ENCODE measurements at places on chromosomes 12 and 14. TPM values are rescaled to one million over a fixed set of nuclear protein-coding genes. Genes with fewer than 3 reads are reported as not detected.
A peak's percentile ranks its signal among the peaks of the same experiment; 100 is the strongest.

DNA sequence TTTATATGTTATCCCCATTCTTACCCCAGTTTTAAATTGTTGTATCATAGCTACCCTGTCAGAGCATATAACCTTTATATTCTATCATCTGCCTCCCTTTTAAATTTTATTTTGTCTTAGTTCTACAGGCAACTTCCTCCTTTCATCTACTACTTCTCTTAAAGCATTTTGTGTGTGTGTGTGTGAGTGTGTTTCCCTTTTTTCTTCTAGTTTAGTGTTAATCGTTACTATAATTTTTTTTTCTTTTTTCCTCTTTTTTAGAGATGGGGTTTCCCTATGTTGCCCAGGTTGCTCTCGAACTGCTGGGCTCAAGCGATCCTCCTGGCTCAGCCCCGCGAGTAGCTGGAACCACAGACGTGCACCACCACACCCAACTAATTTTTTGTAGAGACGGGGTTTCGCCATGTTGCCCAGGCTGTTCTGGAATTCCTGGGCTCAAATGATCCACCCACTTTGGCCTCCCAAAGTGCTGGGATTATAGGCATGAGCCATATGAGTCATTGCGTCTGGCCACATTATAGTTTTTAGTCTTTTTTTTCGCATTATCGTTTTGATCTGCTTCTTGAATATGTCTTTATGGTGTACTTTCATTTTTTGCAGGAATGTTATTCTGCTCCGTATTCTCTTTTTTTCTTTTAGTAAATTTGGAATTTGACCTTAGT is 33.1 kb upstream of the FBXO34 start:
- DNase-seq: no peak

- peak; percentile 10 for DNase-seq
Measured at GRCh38 chr14:99389174-99389826, 91.4 kb downstream of the SETD3 start.

DNA sequence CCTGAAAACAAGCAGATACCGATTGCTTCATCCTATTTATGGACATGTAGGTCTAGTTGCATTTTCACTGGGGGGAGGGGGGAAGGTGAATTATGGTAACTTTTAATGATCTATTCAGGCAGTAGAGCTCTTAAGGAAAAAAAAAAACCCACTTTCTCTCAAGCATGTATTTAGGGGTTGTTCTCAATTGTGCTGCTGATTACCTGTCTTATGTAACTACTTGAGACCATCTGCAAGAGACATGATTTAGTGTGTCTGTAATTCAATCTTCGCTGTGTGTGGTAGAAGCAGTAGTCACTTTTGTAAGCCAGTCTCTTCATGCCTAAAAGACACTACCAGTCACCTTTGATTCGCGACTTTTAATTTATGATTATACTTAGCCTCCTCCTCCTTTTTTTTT is 8.9 kb downstream of the CALM1 start:
- no peak for DNase-seq

GRCh38 chr14:98207415-98207814 is 1064.6 kb downstream of the BCL11B start:
- DNase-seq: no peak

VIPAS39 gene
- polyA plus RNA-seq: 17.2 TPM

SLC6A13 gene
- 0.10 TPM for polyA plus RNA-seq

PTPRQ gene
- polyA plus RNA-seq: 0.80 TPM

DNA sequence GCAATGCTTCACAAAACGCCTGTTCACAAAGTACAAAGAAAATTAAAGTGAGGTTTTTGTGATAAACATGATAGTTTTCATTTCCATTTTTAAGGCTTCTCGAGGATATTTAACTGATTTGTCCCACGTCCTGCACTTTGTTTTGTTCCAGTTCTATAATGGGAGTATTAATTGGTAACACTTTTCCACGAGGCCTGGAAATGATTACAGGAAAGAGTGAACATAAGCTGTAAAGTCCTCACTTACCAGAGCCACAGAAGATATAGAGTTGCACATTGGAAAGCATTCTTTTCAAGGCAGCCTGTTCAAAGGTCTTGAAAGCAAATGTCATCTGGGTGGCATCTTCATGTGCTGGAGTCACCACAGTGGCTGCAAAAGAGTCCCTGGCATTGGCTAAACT is 1236.6 kb downstream of the BCL11B start:
- no peak for DNase-seq

GRCh38 chr14:90575336-90575735 is 178.5 kb downstream of the CALM1 start:
- no peak for DNase-seq

DNA sequence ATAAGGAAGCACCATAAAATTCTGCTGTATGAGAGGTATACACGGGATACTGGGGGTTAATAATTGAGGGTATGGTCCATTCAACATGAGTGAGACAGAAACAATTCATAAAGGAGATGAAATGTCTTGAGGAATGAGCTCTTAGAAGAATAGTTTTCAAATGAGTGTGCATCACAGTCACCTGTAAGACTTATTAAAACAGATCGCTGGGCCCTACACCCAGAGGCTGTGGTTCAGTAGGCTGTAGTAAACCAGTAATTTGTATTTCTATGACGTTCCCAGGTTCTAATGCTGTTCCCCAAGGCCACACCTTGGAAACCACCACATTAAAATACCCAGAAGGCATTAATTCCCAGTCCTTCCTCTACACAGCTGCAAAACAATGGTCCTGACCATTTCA is 49.6 kb downstream of the CAND1 start:
- no peak for DNase-seq

- peak; percentile 89 for DNase-seq
Measured at GRCh38 chr12:47725893-47726292, 603 bp upstream of the ENDOU start.
